ENCODE measurements at places on chromosomes 16 and 17.

DNA sequence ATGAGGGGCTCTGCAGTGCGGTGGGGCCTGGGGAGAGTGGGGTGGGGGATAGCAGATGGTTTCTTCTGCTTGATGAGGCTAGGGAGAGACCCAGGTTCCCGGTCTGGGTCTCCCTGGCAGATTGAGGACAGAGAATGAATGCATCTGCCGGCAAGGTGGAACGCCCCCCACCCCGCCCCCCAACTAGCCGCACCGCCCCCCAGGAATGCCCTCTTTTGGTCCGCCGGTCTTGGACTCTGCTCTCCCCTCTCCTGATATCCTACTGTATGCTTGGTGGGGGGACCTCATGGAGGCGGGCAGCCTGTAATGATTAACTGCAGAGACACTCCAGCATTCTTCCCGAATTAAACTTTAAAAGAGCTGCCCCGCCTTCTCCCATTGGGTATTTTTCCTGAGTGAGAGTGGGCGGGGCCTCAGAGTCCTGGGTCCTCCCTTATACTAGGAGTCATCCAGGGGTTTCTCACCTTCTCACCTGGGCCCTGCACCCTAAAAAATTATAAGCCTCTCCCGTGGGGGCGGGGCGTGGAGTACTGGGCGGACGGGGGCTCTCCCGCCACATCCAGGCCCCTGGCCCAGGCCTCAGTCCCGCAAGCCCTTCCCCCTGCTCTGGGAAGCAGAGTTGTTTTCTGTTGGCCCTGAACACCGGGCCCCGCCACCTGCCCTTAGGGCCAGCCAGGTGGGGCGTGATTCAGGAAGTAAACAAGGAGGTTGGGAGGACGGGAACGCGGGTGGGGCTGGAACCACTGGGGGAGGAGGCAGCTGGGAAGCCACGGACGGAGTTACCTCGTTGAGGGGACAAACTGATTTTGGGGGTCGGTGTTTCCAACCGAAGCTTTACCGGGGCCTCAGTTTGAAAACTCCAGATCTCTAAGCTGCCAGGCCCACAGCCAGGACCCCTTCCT is 1.5 kb downstream of the GRB7 start:
- DNase-seq: no peak

GRCh38 chr16:68626557-68626956 is 18.6 kb upstream of the CDH3 start:
- no peak for DNase-seq

DNA sequence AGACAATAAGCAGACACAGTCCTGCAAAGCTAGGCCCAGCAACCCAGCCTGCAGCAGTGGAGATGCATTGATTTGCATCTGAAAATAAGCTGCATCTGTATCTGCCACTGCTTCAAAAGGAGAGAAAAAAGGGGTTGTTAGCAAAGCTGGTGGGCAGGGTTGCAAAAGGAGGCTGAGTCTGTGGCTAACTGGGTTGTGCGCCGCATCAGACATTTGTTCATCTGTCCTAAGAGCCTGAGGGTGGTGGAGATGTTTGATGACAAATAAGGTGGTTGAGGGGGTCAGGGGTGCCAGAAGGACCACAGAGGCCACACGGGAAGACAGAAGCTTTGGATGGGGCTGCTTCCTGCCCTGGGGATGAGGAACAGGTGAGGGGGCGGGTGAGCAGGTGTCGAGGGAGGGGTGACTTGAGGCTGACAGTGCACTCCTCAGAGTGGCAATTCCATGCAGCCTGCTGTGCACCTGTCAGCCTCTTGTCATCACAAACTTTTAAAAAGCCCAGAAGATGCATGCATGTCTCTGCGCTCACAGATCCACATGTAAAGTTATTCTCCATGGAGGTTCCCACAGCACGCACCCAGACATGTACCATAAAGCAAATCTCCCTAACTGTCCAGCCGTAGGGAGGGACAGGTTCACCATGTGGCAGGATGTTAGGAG is 35.4 kb downstream of the WSB1 start:
- DNase-seq: no peak

DNA sequence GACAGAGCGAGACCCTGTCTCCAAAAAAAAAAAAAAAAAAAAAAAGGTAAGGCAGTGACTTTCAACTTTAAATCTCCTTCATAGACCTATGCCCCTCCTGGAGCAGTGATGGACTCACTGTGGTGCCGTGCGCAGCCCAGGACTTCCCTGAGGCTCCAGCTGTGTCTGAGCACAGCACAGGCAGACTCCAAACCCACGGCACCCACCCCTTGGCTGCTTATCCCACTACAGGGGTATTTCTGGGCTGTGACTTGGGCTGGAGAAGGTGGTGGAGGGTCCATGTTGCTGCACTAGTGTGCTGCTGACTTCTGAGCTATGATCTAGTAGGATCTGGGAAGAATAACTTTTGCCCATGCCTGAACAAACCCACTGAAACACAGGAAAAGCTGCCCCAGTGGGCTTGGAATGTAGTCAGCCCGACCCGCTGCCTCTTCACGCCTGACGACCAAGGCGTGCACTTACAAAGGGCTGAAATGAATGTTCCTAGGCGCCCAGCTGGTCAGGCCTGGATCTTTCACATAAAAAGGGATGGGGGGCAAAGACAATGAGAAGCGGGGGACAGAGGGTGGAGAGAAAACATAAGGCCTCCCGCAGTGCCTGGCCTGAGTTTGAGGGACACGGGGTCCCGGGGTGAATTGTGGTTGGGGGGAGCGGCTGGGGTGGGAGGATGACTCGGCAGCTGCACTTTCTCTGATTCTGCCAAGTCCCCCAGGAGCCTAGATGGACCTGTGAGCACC is 83.0 kb downstream of the IRF8 start:
- no peak for DNase-seq

DNA sequence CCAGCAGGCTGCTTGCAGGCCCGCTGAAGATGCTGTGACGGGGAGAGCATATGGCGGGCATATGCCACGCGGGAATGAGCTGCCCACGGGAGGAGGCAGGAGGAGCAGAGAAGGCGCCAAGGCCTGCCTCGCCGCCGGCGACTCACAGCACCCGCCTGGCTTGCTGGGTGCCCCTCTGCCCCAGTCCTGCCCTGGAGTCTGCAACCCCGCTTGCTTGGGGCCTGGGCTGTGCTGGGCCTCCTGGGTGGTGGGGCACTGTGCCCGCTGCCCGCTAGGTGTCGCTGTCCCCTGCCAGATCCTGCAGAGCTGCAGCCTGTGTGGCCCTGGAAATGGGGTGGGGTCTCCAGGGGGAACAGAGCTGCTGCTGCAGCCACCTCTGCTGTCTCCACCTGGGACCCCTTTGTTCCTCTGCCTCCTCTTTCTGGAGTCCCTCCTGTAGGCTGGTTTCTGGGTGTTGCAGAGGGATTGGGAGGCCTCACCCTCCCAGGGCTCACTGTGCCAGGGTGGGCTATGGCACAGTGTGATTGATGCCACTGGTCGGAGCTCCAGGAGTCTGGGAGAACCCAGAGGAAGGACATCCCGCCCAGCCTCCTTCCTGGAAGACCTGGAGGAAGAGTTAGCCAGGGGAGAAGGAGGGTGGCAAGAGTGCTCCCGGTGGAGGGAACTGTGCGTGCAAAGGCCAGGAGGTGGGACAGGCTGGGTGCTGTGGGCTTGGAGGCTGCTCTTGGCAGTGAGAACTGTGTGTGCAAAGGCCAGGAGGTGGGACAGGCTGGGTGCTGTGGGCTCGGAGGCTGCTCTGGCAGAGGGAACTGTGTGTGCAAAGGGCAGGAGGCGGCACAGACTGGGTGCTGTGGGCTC is 141.0 kb upstream of the CIBAR2 start:
- peak; percentile 10 for DNase-seq

GRCh38 chr16:4218202-4218601 is 23.7 kb downstream of the SRL start:
- DNase-seq: no peak

DNA sequence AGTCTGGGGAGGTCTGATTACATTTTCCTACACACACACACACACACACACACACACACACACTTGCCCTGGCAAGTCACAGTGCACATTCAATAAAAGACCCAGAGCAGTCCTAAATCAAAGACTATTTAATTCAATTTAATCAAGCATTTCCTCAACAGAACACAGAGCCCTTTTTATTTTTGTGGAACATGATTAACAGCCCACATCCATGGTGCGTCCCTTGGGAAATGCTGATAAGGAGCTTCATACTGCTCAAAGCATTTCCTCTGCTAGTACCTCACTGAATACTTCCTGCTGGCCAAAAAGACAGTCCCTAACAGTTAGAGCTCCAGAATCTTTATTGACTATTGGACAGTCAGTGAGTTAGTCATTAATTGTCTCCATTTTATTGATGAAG is 43.1 kb upstream of the MYH10 start:
- no peak for DNase-seq

- DNase-seq: no peak
These were observed 163.7 kb downstream of the WSCD1 start for GRCh38 chr17:6233856-6234255.

- DNase-seq: no peak
These were observed 201.5 kb downstream of the C16orf95 start for GRCh38 chr16:87115646-87116045.

GRCh38 chr16:4376126-4376892 is 4.7 kb downstream of the VASN start:
- DNase-seq: no peak

DNA sequence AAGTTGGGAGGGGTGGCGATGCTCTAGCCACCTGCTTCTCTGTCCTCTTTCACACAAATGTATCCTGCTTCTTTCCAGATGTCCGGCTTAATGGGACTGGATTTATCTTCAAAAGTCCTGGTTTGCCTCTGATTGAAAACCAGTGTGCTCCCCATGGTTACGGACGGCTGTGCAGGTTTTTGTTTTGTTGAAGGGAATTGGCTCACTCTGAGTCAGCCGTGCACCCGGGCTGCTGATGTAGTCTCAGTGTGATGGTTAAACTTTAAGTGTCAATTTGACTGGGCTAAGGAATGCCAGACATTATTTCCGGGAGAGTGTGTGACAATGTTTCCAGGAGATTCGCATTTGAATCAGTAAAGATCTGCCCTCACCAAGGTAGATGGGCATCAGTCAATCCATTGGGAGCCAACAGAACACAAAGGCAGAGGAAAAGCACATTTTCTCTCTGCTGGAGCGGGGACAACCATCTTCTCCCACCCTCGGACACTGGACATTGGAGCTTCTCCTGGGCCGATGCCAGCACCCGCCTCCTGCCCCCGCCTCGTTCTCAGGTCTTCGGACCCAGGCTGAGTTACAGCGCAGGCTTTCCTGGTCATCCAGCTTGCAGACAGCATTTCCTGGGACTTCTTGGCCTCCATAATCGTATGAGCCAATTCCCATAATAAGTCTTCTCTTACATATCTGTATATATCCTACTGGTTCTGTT is 126.9 kb upstream of the TNRC6C start:
- no peak for DNase-seq

- DNase-seq: peak; percentile 48
These were observed 832 bp upstream of the SRRM2 start for GRCh38 chr16:2751577-2752034.

DNA sequence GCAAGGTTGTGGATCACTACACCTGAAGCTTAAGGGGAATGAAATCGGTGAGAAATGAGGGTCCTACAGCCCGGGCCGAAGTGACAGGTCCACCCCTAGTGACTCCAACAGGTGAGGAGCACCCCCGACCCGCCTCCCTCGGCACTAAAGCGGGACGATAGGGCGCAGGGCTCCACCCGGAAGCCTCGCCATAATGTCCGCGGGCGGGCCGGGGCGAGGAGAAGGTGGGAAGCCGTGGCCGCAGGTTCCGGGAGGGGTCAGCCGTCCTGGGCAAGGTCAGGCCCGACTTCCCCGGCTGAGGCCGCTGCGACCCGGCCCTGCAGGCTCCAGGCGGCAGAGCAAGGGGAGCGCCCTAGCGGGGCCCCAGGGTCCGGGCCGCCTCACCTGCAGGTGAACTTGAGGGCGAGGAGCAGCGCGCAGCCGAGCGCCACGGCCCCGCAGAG is 543 bp downstream of the TXNDC11 start:
- no peak for DNase-seq

DNA sequence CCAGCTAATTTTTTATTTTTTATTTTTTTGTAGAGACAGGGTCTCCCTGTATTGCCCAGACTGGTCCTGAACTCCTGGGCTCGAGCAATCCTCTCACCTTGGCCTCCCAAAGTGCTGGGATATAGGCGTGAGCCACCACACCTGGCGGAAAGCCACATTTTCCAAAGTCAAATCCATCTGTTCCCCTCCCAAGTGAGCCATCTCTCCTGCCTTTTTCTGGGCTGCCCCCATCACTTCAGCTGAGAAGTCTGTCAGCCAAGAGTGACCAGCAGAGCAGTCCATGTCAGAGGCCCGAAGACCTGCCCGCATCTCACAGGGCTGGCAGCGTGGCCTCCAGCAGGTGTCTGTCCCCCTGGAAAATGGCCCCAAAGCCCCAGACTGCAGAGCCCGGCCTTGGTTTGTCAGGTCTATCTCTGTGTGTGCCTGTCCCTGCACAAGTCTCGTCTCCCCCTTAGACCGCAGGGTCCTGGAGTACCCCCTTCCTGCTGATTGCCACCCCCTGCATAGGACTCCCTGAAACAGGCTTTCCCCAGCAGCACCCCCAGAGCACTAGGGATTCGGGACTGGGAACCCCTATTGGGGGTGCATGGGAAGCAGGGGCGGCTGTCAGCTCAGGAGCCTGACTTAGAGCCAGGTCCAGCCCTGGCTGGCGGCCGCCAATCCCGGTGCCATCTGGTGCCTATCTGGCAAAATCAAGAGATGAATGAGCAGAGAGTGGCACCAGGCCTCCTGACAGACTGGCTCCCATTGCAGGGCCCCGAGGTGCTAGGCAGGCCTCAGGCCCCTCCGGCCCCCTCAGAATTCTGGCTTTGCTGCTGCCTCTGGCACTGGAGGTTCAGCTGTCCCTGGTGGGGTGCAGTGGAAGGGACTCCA is 7.8 kb downstream of the TTYH2 start:
- DNase-seq: no peak

GRCh38 chr17:77109764-77110359 is 30.9 kb upstream of the SEC14L1 start:
- DNase-seq: no peak
